Stimulated activated CD8-positive, alpha-beta memory T cell treated with anti-CD3 and anti-CD28 coated beads, Interleukin-4, amount 100 ng/mL, for 4 hours (primary cell): ENCODE measurements at places on chromosomes 11 and 22.

- no peak for DNase-seq
These were observed 4.6 kb downstream of the NLRP6 start for GRCh38 chr11:282630-283360.

DNA sequence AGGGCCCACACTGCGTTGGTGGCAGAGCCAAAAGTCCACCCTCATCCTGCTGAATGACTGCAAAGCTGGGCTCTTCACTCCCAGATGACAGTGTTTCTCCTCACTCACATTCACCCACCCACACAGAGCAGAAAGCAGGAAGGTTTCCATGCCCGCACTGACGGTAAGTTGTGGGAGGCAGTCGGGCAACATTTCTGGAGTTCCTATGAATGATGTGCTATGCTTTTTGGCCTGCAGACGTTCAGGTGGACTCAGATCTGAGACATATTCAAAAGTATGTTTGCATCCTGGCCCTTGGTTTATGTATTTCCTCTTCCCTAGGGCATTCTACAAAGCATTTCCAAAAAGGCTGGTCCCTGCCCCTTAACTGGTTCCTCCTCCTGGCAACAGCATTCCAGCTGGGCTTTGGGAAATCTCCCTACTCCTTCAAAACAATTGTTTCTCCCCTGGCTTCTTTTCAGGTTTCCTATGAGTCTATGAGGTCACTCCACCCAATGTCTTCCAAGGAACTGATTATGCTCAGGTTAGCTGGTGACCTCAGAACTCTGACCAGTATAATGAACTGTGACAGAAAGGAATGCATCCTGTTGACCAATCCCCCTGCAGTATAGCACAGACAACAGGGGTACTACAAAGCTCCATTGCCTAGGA, 36.4 kb downstream of the PACSIN2 start:
- no peak for DNase-seq

DNA sequence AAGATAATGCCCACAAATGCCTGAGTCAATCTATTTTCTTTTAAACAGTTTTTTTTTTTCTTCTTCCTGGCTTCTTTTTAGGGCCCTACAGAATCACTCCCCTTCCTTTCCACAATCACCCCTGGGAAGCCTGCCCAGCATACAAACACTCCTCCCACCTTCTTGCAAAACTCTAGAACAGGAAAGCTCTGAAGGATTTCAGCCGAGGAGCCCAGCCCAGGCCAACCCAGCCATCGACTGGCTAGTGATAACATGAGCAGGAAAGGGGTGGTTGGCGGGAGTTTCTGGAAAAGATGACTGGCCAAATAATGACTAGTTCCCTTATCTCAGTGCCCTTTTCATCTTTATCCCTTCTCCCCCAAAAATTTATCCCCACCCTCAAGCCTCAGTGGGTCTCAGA, 68.2 kb downstream of the USP35 start:
- DNase-seq, result no peak

DNA sequence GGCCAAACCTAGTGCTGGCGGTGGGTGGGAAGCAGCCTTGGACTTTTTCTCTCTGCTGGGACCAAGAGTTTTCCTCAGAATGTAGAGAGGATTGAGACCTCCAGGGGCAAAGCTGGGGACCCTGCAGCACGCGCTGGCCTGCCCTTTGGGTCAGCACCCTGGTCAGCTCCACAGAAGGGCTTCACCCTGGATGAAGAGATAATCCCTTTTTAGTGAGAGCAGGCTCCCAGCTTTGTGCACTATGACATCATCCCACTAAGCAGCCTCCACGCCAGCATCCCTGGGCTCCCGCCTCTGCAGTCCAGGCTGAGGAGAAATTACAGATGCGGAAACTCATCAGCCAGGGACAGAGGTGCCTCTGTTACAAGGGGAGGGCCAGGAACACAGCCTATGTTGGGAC, 23.5 kb downstream of the DRICH1 start:
- DNase-seq, result no peak

DNA sequence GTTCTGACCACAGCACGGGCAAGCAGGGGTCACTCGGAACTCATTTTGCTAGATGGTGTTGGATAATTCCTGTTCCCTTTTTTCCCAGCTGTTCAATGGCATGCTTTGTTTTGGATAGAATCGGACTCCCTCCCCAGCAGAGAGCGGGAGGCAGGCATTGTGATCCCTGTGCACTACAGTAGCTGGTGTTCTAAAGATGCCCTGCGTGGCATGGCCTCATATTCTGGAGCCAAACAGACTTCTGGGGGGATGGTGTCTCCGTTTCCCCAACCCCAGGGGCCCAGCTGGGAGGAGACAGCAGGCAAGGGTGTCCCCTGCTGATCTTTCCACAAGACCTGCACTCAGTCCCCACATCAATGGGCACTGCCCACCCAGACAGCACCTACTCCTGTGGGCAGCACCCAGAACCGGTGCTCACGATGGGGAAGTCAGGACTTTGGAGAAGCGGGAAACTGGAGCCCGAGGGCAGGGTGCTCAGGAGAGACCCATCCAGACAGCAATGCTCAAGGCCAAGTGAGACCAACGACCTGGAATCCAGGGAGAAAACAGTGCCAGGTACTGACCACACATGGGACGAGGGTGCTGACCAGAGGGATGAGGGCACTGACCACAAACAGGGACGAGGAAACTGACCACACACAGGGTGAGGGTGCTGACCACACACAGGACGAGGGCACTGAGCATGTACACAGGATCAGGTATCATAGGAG, 934.9 kb downstream of the BRD1 start:
- no peak for DNase-seq

DNA sequence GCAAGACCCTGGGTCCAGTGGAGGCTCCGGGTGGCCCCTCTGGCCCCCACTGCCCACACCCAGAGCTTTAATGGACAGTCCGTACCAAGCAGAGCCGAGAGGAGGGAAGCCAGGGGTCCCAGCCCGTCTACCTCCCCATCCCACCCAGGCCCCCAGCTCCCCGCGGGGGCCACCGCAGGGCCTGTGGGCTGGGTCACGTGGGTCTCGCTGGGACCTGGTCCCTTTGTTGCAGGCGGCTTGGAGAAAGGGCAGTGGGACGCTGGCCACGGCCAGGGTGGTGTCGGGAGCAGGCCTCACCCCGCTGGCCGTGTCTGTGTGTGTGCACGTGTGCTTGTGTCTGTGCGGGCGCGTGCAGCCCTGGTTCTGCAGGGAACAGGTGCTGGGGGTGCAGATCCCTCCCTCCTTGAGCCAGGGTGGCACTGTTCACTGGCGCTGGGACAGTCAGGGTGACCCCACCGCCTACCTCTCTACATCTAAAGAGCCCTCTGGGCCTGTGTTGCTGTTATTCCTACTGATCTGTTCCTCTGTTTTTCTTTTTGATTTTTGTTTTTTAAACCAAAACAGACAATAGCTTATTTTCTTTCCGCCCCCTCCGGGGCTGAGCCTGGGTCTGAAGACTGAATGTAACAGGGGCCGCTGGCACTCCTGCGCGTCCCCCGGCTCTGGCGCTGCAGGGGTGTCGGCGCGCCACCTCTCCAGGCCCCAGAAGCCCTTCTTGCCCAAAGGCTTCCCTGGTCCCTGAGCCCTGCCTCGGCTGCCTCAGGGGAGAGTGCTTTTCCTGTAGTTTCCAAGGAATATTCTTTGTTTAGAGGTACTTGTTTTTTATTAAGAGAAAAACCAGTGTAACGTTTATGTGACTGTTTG, 20.1 kb upstream of the TMEM191C start:
- no peak for DNase-seq

DNA sequence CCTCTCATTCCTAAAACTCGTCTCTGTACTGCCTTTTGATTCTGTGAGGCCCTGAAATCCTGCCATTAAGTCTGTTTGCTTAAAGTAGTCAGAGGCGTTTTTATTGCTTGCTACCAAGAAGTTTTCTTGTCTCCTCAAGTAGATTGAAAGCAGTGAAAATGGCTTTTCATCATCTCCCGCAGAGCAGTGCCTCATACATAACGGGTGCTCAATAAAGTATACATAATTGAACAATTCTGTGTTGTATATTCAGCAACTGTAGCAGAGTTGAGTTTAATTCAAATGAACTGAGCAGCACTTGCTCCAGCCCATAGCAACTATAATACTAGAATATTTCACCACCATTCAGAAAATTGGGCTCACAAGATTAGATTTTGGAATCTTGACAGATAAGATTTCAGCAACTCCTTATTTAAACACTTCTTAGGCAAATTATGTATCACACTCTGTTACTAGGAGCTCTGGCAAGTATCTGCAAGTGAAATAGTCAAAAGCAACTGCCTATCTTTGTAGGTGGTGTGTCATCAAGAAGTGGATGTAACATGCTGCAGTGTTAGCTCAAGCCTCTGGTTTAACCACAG, 20.0 kb downstream of the FIBIN start:
- DNase-seq, result no peak

DNA sequence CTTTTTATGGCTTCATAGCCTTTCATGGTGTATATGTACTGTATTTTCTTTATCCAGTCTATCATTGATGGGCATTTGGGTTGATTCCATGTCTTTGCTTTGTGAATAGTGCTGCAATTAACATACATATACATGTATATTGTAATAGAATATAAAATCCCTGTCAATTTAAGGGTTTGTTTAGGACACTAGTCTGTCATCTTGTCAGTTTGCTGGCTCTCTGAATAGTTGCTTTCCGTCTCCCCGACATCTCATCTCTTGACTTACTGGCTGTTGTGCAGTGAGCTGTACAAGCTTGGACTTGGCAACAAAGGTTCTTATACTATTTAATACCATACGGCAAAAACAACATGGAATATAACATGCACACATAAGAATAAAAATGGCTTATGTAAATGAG, 1487.5 kb downstream of the LRRC4C start:
- DNase-seq, result no peak

GRCh38 chr22:33831207-33831606, 89.1 kb downstream of the LARGE1 start:
- DNase-seq, result no peak

GRCh38 chr22:44625981-44626687, 75.9 kb upstream of the PRR5 start:
- DNase-seq, result peak; percentile 45

GRCh38 chr11:47414685-47415070, 6.3 kb downstream of the SLC39A13 start:
- DNase-seq, result no peak

GRCh38 chr11:94649964-94650623, 82.9 kb downstream of the PIWIL4 start:
- DNase-seq, result no peak

- no peak for DNase-seq
These were observed 82.9 kb upstream of the TBCEL start for GRCh38 chr11:120941000-120941399.

DNA sequence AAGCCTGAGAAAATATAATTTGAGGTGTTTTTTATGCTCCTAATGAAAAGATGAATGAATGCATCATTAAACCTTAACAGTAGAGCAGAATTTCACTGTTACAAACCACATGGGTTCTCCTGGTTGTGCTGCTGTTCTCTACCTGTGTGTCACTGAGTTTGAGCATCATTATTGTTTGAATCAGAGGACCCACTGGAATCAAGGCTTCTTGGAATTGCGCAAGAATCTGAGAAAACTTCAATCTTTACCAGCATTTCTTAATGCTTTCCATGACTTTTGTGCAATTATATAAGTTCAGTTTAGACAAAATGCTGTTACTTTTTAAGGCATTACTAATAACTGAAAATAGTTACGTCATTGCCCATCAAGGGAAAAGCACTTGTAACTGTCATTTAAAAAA, 18.8 kb upstream of the RBX1 start:
- no peak for DNase-seq

GRCh38 chr11:22900764-22901486, 40.7 kb upstream of the CCDC179 start:
- DNase-seq, result no peak
